Motor neuron (in vitro differentiated cells): ENCODE measurements at places on chromosomes 5 and 9. TPM values are rescaled to one million over a fixed set of nuclear protein-coding genes. Genes with fewer than 3 reads are reported as not detected.

Gene RPL35
- total RNA-seq, result 2,929 and 3,480 TPM in 2 replicates

Gene ERBIN
- total RNA-seq, result 26.8 and 32.1 TPM in 2 replicates

Gene LCN15
- total RNA-seq, result 0.50 TPM in 1 of 2 replicates, not detected in the other

DNA sequence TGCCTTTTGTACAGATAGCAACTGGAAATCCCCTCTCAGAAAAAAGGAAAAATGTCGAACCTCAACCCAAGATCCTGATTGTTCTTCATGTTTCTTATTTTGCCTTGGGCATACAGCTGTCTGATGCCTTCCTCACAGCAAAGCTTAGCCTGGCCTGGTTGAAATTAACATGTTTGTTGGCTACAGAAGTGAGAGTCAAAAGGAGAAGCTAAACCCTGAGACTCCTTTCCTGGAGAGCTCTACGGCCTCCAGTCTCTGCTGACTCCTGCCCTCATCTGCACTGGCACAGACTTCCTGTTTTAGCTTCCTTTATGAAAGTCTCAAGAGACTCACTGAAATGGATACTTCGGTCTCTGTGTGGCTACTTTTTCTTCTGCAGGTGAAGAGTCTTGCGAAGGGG is 186.7 kb downstream of the PARP8 start:
- no peak for ATAC-seq

DNA sequence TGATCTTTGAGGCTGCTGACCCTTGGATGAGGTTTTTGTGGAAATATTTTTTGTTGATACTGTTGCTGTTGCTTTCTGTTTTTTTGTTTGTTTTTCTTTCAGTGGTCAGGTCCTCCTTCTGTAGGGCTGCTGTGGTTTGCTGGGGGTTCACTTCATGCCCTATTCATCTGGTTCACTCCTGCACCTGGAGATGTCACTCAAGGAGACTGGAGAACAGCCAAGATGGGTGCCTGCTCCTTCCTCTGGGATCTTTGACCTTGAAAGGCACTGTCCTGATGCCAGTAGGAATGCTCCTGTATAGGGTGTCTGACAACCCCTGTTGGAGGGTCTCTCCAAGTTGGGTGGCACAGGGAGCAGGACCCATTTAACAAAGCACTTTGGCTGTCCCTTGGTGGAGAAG is 67.0 kb upstream of the ACTBL2 start:
- ATAC-seq, result no peak
